ENCODE measurements at places on chromosomes 1 and 21. TPM values are rescaled to one million over a fixed set of nuclear protein-coding genes. Genes with fewer than 3 reads are reported as not detected.

- no peak for DNase-seq
Observed at GRCh38 chr1:156889802-156890580, 3.5 kb upstream of the PEAR1 start.

DNA sequence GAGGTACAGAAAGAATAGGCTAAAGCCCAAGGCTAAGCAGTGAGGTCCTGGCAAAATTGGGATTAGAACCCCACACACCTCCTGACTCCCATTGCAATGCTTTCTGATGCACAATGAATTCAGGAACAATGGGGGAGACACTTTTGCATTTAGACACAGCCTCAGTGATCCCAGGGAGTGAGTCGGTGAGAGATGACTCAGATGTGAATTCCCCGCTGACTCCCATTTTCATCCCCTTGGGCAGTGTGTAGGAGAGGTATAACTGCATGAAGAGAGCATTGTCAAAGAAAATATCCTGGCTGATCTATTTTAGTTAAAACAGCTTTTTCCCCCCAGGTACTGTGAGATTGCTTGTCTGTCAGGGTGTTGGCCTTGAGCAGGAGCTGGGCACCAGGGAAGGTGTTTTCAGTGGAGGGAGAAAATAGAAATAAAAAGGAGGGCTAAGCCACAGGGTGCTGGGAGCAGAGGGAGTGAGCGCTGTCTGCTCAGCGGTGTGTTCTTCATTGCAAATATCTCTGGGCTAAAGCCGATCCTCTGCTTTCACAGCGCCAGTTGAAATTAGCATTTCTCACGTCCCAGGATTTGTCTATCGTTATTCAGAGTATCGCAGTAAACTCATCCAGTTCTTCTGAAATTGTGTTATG, 247.7 kb upstream of the PTBP2 start:
- DNase-seq: no peak

- no peak for DNase-seq
Observed at GRCh38 chr1:32448773-32449456, 16.0 kb upstream of the ZBTB8B start.

DNA sequence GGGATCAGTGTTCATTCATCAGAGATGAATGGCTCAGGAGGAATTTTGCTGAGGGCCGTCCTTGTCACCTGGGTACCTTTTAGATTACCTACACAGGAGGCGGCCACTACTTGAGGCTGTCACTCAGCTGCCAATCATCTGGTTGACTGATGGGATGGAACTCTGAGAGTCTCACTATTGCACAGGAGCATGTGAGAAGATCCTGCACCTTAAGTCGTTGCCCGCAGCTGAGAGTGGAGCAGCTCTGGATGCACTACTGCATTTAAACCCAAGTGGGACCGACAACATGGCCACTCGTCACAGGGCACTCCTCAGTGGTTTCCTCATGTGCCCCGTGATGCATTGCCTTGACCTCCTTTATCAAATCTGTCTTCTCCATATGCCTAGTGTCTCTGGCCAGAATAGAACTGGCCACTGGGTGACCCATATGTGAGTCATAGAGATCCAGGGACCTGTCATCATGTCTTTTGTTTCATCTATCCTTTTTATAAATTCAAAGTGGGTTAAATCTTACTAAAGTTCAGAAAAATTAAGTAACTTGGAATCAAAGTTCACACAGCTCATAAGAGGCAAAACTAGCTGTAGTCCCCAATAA, 165.5 kb downstream of the ZSCAN20 start:
- DNase-seq: no peak

DNA sequence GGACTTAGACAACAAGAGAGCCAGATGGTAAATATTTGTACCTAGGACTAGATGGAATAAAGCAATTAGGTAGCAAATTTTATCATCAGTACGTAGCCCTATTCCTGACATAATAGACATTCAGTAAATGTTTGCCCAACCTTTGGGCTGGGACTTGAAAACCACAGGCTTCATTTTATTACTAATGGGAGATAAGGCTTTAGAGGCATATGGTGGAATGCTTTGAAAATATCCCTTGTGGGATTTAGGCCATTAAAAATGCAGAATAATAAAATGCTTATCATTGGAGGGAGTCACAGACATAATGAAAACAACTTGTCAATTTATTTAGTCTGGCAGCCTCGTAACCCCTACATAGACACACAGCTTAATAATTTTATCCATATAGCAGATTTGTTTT, 296.1 kb upstream of the SPAG17 start:
- DNase-seq: no peak

DNA sequence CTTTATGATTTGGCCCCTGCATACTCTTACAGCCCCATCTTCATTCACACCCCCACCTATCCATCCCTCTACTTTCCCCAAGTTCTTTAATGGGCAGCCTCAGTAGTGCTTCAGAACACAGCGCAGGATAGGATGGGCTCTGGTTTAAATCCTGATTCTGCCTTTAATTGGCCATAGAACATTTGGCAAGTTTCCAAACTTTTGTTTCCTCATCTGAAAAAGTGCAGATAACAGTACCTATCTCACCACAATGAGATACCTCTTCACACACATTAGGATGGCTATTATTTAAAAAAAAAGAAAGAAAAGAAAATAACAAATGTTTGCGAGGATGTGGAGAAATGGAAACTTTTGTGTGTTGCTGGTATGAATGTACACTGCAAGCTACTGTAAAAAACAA, 142.5 kb upstream of the VANGL1 start:
- no peak for DNase-seq

- no peak for DNase-seq
Observed at GRCh38 chr1:27306892-27307761, 14.8 kb upstream of the TMEM222 start.

- DNase-seq: no peak
Observed at GRCh38 chr1:110125810-110126209, 13.6 kb downstream of the UBL4B start.

- DNase-seq: no peak
Observed at GRCh38 chr1:79190074-79190473, 183.5 kb upstream of the ADGRL4 start.

GRCh38 chr1:43636006-43636641, 13.8 kb upstream of the KDM4A start:
- DNase-seq: no peak

DNA sequence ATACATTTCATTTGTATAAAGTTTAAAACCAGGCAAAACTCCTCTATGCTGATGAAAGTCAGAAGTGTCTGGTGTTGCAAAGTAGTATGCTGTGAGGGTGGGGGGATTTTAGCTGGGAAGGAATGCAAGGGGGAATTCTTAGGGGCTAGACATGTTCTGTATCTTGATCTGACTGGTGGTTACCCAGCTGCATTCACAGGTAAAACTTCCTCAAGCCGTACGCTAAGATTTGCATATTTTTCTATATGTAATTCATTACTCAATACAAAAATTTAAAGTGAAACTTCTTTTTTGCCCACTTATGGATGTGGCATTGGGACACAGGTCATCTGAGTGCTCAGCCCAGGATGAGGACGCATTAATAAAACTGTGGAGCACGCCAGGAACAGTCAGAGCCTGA, 323.3 kb downstream of the PAPPA2 start:
- DNase-seq: no peak

DNA sequence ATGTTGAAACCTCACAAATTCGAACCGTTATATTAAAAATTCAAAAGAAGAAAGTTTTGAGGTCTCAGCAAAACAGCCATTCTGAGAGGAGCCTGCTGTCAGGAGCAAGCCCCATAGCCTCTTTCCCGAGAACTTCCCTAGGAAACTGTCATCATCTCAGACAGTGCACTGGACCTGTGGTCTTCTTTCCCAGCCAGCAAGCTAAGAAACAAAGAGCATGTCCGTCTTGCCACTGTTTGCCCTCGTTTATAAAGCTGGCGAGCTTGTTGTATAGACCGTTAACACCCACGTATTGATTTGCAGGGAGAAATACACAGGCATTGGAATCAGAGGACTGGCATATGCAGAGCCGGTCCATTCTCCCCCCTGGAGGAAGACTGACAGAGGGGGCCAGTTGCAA, 407.0 kb downstream of the NPHP4 start:
- DNase-seq: no peak

DNA sequence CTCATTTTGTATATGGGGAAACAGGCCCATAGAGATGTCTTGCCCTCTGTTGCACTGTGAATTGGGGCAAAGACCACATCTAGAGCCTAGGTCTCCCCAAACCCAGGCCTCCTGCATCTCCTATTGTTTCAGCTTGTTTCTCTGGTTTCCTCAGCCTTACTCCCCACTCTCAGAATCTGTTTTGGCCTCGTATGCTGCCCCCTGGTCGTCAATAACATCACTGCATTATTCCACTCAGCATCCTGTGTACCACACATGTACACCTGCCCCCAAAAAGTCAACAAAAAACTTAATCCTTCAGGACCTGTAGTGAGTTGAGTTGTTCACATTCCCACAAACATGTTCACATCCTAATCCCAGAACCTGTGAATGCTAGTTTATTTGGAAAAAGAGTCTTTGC, 184.8 kb downstream of the BRINP2 start:
- DNase-seq: no peak

DNA sequence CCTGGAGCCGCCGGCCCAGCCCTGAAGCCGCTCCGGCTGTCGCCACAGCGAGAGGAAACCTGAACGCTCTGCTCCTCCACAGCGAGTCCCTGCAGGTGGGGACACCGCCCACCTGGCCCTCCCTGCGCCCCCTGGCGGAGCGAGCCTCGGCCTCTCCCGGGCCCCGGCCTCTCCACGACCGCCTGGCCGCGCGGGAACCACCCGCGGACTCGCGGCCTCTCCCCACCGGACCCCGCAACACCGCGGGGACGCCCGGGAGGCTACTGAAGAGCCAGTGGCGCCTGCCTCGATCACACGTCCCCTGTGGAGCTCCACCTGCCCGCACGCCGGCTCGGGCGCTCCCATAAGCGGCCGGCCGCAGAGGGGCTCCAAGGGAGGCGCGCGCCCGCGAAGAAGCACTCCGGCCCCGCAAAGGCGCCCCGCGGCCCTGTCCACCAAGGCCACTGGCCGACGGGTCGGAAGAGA, 109.6 kb downstream of the KCNN3 start:
- no peak for DNase-seq

DNA sequence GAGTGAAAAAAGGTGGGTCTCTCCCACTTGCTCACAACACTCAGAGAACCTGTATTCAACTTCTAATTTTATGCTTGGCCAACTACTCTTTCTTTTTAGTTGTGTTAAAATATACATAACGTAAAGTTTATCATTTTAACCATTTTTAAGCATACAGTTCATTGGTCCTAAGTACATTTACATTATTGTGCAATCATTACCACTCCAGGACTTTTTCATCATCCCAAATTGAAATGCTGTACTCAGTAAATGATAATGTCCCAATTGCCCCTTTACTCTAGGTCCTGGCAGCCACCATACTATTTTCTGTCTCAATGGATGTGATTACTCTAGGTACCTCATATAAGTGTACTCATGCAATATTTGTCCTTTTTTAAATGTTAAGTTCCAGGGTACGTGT, 212.3 kb upstream of the PLXNA2 start:
- no peak for DNase-seq

- no peak for DNase-seq
Observed at GRCh38 chr1:65490231-65491009, 70.0 kb downstream of the LEPR start.

GRCh38 chr1:57218487-57219079, 205.3 kb downstream of the DAB1 start:
- DNase-seq: no peak

DNA sequence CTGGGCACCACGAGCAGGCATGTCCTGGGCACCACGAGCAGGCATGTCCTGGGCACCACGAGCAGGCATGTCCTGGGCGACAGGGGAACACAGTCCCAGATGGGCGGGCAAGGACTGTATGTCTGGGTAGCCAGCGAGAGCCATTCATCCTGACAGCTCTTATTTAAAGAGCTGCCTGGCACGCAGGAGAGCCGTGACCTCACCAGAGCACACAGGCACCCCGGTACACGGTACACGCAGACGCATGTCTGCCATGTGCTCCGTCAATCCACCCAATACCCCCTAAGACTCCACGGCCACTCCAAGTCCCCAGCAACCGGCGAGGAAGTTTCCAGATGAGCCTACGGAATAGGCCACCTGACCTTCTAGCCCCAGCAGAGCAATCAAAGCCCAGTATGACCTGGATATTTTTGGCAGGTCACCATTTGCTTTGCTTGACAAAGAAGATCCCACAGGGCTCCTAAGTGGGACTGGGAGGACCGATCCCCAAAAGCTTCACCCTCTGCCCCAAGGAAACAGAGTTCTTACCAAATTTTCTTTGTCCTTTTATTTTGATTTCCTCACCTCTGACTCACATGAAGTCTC, 51.7 kb downstream of the CASZ1 start:
- no peak for DNase-seq

- no peak for DNase-seq
Observed at GRCh38 chr1:7576946-7577657, 194.0 kb upstream of the VAMP3 start.

DNA sequence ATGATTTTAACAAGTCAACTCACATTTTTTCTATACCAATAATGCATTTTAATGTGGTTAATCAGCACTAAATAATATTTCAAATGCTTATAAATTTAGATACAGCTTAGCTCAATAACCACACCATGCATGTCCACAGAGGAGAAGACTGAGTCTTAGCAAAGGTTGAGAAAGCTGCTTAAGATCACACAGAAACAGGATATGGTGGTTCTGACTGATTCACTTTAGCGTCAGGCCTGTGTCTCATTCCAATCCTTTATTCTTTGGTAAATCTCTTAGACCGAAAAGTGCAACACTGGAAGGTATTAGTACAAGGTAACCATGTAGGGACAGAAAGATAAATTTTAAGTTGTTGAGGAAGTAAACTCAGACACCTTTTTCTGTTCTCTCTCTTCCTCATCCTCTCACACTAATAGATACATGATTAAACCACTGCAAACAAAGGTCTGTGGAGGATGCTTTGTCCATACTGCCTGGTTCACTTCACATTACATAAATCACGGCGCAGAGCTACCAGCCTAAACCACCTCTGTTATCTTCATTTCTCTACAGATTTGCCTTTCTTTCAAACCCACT, 139.0 kb downstream of the DPYD start:
- no peak for DNase-seq

DNA sequence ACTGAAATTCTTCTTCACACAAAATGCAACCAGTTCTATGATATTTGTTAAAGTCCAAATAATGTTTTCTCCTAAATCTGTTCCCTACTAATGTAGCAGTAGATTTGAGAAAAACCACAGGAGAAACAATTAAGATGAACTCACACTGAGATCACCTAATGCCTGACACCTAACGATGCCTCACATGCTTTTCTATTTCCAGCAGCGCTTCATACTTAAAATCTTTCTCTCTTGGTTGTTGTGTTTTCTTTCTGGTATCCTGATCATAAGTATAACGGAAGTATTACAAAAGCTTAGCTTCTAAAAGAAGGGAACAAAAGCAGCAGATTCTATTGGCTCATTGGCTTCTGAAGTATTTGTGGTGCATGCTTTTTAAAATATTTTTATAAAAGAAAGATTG, 267.2 kb upstream of the SGIP1 start:
- DNase-seq: no peak

GRCh38 chr21:44761011-44761729, 40.5 kb downstream of the UBE2G2 start:
- no peak for DNase-seq

GRCh38 chr1:39829791-39830533, 41.3 kb upstream of the BMP8B start:
- no peak for DNase-seq

SPRR2G gene
- not detected for total RNA-seq

OPRD1 gene
- 2.2 TPM for total RNA-seq

GSTM1 gene
- total RNA-seq: 156 TPM

PDPN gene
- total RNA-seq: 43.7 TPM

SPRR3 gene
- total RNA-seq: 1,163 TPM

CFAP107 gene
- not detected for total RNA-seq

CD101 gene
- total RNA-seq: 3.9 TPM

CHD5 gene
- 2.0 TPM for total RNA-seq

ANXA9 gene
- 0.49 TPM for total RNA-seq

NUAK2 gene
- 49.6 TPM for total RNA-seq

SPRR4 gene
- total RNA-seq: not detected

PRPF38A gene
- total RNA-seq: 17.7 TPM

GJA8 gene
- not detected for total RNA-seq

MROH7 gene
- total RNA-seq: 7.4 TPM

Measured in vagina (tissue), 2 donors.